ENCODE measurements at places on chromosomes 5 and 9.

DNA sequence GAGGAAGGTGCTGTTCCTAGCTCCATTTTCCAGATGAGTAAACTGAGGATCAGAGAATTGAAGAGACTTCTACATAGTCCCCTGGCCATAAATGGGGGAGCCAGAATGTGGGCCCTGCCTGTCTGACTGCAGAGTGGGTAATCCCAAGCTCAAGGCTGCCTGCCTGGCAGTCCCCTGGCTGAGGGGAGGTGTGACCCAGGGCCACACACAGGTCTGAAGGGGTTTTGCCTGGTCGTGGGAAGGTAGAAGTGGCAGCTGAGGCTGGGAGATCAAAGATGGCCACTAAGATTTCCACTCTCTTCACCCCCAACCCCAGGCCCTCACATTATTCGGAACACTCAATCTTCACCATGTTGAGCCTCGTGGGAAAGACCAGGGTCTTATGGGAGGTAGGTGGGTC is 176.3 kb downstream of the MACROH2A1 start:
- DNase-seq = no peak

GRCh38 chr5:17743580-17744435 is 109.5 kb downstream of the TAF11L14 start:
- DNase-seq = no peak

DNA sequence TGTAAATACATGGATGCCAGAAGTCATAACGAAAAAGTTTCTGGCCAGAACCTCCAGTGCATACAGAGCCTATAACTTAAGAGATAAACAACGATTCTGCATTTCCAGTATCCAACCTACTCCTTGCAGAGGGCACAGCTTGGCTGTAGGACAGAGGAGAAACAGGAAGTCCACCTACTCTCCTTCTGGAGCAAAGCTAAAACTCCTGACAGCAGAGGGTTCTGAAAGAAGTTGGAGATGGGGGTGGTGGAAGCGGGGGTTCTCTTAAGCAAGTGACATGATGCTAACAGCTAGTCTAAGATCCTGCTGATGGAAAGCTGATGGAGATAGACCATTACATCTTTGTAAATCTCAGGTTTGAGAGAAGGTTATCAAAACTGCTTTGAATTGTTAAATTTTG is 35.5 kb upstream of the CTNNAL1 start:
- DNase-seq = no peak

- DNase-seq = no peak
Measured at GRCh38 chr9:3848445-3849114, 322.8 kb upstream of the RFX3 start.

DNA sequence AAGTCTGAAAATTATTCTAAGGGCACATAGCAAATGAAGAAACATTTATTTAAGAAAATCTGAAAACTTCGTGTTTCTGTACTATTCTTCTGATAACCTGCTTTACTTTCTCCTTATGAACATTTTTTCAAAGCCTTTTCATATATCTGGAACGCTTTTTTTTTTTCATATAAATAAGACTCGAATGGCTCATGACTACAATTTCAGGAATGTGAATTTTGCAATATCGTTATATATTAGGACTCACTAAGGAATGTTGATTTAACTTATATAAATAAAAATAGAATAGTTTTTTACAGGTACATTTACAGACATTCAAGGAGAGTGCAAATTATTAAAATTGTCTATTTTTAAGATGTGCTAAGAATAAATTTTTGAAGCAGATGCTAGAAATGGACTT is 42.9 kb downstream of the GPBP1 start:
- DNase-seq = no peak

Data from AG04449 (cell line).